CMK (cell line): ENCODE measurements at places on chromosomes 2 and 18.

DNA sequence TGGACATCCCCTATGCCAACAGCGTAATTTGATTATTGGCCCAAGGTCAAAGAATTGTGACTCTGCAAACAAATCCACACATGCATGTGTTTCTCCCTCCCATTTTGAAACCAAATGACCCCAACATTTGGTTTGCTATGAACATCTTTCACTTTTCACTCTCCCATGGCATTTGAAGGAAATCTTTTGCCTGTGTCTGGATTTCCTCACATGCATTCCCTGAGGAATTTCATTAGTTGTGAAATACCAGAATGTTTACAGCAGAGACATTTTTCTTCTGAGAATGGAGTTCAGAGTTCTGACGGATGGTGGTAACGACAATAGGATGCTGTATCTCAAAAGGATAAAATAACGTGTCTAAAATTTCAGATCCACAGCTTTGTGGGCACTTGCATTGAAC lies 60.3 kb upstream of the LMAN1 start:
- no peak for DNase-seq

GRCh38 chr2:2851316-2851715 lies 520.2 kb upstream of the MYT1L start:
- no peak for DNase-seq

DNA sequence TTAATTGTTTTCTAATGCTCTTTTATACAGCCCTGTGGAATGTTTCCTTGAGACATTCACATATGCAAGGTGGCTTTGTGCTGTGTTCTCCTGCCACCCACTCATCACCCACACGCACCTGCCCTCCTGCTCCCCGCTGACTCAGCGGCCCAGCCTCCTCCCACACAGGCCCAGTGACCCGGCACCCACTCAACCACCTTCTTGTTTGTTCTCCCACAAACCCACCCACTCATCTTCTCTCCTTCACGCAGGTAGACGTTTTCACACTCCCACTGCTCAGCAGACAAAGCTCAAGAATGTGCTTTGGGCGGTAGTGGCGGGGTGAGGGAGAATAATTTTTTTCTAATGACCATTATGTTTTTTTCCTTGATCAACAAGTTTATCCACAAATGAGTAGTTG lies 28.6 kb upstream of the NEMP2 start:
- DNase-seq: no peak

DNA sequence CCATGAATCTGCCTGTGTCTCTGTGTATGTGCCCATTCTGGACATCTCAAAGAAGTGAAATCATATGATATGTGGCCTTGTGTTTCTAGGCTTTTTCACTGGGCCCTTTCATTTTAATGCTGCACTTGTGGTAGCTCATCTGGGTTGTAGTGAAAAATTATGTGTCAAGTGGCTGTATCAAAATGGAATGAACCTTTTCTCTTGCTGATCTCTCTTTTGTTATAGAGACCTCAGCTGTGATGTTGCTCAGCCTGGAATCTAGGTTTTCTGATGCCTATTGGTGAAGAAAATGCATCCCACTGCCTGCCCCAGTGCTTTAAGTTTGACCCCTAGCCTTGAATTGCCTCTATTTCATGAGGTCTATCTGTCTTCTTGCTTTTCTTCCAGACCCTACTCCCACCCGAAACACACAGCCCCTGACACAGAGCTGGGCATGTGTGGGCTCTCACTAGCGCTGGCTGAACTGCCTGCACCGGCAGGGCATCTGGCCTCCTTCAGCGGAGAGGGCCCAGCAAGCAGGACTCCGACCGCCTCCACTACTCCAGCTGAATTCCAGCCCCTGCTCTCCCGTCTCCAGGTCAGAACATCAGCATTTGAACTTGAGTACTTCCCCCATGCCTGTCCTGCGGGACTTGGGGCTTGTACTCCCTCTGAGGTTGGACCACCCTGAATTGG lies 175.8 kb upstream of the MSH6 start:
- no peak for DNase-seq

DNA sequence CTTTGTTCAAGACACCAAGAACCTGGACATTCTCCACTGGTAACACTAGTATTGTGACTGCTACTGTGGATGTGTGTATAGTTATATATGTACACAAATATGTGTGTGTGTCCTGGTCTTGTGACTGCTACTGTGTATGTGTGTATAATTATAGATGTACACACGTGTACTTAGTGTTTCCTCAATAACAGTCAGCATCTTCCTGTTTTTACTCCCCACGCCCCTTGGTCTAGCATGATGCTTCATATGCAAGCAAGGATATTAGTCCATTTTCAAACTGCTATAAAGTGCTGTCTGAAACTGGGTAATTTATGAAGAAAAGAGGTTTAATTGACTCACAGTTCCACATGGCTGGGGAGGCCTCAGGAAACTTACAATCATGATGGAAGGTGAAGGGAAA lies 802.7 kb downstream of the RNF144A start:
- no peak for DNase-seq

DNA sequence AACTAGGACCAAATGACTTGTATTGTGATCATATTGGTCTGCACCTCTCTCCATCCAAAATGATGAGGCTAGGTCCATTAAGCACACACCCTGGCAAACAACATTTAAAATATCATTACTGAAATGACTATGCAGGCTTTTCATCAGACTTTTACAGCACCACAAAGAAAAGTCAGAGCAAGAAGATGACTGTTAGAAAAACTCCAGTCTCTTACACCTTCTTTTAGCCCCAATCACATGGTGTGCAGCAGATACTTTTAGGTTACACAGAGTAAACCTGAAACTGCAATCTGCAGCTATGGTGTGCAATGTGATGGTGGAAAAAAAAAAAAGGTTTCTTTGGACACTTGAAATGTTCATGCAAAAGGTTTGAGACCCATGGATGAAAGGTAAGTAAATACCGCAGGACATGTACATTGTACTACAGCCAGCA lies 5.4 kb upstream of the POLI start:
- no peak for DNase-seq
